ENCODE measurements at places on chromosomes 2 and 18.

- DNase-seq = no peak
- H3K27me3 ChIP-seq = no peaks in the 10 kb centered on the region
- H3K4me3 ChIP-seq = no peak overlapping the region
- no peak overlapping the region for H3K27ac ChIP-seq
These were observed 281.6 kb downstream of the MBD5 start for GRCh38 chr2:148302526-148302925.

GRCh38 chr2:64457524-64457923, 3.6 kb downstream of the LGALSL start:
- H3K4me1 ChIP-seq = peaks cover 12% of the 10 kb centered on the region
- no peak overlapping the region for H3K27ac ChIP-seq
- H3K36me3 ChIP-seq = no peaks in the 10 kb centered on the region
- peaks cover 12% of the 10 kb centered on the region for H3K27me3 ChIP-seq

DNA sequence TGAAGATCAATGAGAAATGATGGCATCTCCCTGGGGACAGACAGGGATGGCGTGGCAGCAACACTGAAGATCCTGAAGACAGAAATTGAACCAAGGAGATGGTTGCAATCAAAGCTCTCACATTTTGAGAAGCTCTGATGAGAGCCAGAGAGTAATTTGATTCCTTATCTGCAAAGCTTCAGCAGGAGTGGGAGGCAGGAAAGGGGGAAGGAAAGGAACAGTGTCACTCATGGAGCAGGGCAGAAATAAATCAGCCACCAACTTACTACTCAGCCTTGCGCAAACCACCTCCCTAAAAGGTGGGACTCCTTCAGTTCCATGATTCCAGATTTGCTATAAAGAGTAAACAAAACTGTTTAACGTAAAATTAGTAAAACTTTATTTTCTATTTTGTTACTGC, 119.2 kb downstream of the CACNB4 start:
- H3K36me3 ChIP-seq = no peaks in the 10 kb centered on the region
- DNase-seq = no peak
- no peak overlapping the region for H3K4me3 ChIP-seq
- peaks cover 3% of the 10 kb centered on the region for H3K27me3 ChIP-seq
- no peak overlapping the region for H3K27ac ChIP-seq

- peaks cover 18% of the 10 kb centered on the region for H3K36me3 ChIP-seq
- no peak for DNase-seq
- no peaks in the 10 kb centered on the region for H3K27me3 ChIP-seq
- peaks cover 16% of the 10 kb centered on the region for H3K4me1 ChIP-seq
- no peak overlapping the region for H3K4me3 ChIP-seq
- H3K27ac ChIP-seq = no peak overlapping the region
These were observed 198.1 kb downstream of the MCFD2 start for GRCh38 chr2:46717344-46718121.

GRCh38 chr2:135925571-135925970, 49.3 kb upstream of the MCM6 start:
- H3K4me3 ChIP-seq = no peak overlapping the region
- no peak overlapping the region for H3K27ac ChIP-seq
- H3K36me3 ChIP-seq = peaks cover 43% of the 10 kb centered on the region
- H3K4me1 ChIP-seq = peaks cover 6% of the 10 kb centered on the region
- H3K27me3 ChIP-seq = no peaks in the 10 kb centered on the region
- DNase-seq = no peak

- H3K27ac ChIP-seq = peak overlapping the region; percentile 51
- no peak overlapping the region for H3K4me3 ChIP-seq
- H3K27me3 ChIP-seq = peaks cover 4% of the 10 kb centered on the region
- peaks cover 20% of the 10 kb centered on the region for H3K4me1 ChIP-seq
- peak; percentile 32 for DNase-seq
These were observed 50.3 kb upstream of the ID2 start for GRCh38 chr2:8631465-8632005.

GRCh38 chr2:220278022-220278421, 650.6 kb downstream of the SLC4A3 start:
- H3K4me3 ChIP-seq = no peak overlapping the region
- H3K4me1 ChIP-seq = no peaks in the 10 kb centered on the region
- DNase-seq = no peak
- H3K27ac ChIP-seq = no peak overlapping the region
- no peaks in the 10 kb centered on the region for H3K27me3 ChIP-seq
